Calu3 (cell line): ENCODE measurements at places on chromosomes 3 and 15. TPM values are rescaled to one million over a fixed set of nuclear protein-coding genes. Genes with fewer than 3 reads are reported as not detected.

Gene SAMMSON
- total RNA-seq: not detected in 2 replicates

Gene FBXW12
- total RNA-seq: not detected in 2 replicates

Gene PIGB
- total RNA-seq: 17.5 and 23.5 TPM in 2 replicates

Gene GUCA1C
- total RNA-seq: not detected in 2 replicates

Gene FGF12
- total RNA-seq: 9.7 and 15.7 TPM in 2 replicates

Gene KLF13
- 14.1 and 22.9 TPM in 2 replicates for total RNA-seq
